ENCODE measurements at places on chromosomes 5 and 9.
A peak's percentile ranks its signal among the peaks of the same experiment; 100 is the strongest.

GRCh38 chr5:77849308-77849900, 73.3 kb upstream of the TBCA start:
- no peak for DNase-seq

DNA sequence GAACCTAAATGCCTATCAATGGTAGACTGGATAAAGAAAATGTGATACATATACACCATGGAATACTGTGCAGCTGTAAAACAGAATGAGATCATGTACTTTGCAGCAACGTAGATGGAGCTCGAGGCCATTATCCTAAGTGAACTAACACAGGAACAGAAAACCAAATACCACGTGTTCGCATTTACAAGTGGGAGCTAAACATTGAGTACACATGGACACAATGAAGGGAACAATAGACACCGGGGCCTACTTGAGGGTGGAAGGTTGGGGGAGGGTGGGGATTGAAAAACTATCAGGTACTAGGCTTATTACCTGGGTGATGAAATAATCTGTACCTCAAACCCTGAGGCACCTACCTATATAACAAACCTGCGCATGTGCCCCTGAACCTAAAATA, 22.4 kb upstream of the DEPDC1B start:
- DNase-seq: peak; percentile 63

DNA sequence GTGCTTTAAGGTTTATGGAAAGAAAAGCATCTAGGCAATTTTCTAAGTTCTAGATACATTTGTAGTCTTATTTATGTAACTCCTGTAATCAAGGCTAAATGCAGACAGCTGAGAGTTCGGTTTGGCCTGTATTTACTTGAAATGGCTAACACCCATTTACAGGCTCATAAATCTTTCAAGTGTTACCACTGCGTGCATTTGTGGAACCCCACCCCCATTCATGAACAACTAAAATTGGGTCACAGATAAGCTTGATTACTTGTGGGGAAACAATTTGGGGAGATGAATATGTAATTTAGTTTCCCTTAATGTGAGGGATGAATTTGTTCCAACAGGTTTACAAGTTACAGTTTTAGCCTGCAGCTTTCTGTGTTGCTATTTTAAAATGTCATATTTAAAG, 360.6 kb downstream of the ARRDC3 start:
- DNase-seq: peak; percentile 39

GRCh38 chr9:33041432-33042188, 16.5 kb downstream of the DNAJA1 start:
- DNase-seq: no peak

DNA sequence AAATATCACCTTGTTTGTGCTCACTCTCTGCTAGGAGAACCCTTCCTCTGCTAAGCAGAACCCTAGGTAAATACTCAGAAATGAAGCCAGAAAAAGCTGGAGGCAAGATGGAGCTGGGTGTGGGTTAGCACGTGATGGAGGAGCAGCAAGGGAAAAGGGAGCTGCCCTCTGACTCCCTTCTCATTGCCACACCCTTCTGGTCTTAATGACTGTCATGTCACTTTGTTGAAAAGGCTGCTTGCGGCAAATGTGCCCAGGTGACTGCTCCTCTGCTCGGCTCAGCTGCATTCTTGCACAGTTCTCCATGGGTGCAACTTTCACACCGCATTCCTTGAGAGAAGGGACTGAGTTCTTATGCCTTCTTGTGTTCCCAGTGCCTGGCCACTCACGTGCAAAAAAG, 36.4 kb upstream of the TBC1D2 start:
- no peak for DNase-seq

DNA sequence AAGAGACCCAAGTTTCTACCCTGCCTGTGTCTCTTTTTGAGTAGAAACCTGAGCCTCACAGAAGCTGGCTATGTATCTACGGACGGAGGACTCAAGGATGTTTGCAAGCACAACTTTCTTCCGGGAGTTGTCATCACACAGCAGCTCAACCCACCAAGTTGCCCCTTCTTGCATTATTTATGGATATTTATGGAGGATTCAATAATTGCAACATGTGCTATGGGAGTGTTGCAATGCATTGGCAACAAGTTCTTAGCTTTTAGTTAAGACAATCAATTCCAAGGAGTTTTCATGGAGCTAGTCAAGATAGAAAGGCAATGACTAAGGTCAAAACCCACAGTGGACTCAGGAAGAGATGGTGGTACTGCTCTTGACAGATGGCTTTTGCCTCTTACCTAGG, 336.9 kb downstream of the ENC1 start:
- no peak for DNase-seq

- no peak for DNase-seq
These were observed 32.9 kb downstream of the CPEB4 start for GRCh38 chr5:173920866-173921555.

All from NCI-H1417 (cell line).